ENCODE measurements at places on chromosomes 5 and 9.

GRCh38 chr5:52990528-52990925, 1.4 kb downstream of the ITGA2 start:
- no peak for DNase-seq

GRCh38 chr9:68522131-68522530, 18.6 kb downstream of the TMEM252 start:
- DNase-seq, result no peak

DNA sequence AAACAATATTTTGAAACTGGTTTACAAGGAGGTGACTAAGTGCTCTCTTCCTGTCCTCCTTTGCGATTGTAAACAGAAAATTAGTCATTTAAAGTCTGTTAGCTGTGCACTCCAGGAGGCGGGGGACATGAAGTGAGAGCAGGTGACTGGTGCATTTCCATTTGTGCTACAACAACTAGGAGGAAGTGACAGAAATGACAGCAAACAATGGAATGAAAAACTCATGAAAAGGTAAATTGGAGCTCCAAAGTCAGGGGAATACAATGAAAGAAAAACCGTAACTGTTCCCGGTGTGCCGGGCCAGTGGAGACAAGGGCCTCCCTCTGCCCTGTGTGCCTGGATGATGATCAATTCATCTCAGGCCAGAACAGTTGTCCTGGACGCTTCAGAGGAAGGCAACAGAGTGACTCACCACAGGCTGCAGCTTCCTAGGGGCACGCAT, 439.9 kb downstream of the GADD45G start:
- peak; percentile 21 for DNase-seq

- DNase-seq, result no peak
Observed at GRCh38 chr5:64914396-64914795, 145.7 kb downstream of the CWC27 start.

All from activated naive CD4-positive, alpha-beta T cell treated with Interleukin-2 at 50 U/mL for 16 hours (primary cell).